ENCODE measurements at places on chromosomes 1 and 21.

DNA sequence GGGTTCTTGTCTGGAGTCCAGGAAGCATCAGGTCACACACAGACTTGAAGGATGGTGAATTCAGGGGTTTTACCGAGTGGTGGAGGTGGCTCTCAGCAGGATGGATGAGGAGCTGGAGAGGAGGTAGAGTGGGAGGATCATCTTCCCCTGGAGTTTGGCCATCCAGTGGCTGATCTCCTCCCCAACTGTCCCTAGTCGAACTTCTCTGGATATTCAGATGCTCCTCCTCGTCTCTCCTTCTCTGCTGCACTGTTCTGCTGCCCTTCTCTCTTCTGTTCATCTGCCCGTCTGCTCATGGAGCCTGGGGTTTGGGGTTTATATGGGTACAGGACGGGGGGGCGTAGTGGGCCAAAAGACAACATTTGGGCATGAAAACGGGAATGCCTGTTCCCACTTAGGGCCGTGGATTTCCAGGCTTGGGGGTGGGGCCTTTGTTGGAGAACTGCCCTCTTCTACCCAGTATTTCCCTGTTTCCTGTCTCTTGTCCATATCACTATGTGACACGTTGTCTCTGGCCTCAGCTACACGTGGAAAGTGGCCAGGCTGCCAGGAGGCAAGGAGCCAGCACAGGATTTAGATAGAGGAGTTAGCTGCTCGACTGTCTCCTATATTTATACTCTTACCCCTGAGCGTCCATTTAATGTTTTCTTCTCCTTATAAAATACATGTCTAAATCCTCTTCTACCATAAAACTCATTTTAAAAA, 76.7 kb downstream of the SIPA1L2 start:
- no peak for DNase-seq

DNA sequence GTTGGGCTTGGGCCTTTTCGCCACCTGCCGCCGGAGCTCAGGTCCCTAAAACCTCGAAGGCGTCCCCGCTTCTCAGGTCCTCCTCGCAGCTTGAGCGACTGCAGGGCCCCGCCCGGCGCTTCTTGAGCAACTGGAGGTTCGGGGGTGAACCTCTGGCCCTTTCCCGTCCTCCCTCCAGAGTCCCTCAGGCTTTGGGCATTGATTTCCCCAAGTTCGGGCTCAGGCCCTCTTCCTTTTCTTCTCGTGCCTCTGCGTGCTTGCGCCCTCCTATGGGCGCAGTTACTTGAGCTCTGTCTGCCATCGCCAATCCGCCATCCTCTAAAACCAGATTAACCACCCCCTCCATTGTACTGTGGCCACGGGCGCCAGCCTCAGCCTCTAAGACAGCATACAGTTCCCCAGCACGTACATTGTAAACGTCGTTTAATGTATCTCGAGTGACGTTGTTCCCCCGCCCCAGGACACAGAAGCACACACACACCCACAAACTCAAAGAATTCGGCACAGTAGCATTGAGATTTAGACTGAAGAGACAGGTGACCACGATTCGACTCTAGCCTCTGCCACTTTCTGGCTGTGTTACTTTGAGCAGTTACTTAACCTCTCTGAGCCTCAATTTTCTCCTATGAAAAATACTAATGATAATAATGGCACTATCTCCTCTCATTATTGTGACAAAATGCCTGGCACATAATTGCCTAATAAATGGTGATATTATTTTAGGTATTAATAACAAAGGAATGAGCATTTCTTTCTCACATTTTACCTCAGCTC, 22.6 kb downstream of the BTG2 start:
- DNase-seq = peak; percentile 68

DNA sequence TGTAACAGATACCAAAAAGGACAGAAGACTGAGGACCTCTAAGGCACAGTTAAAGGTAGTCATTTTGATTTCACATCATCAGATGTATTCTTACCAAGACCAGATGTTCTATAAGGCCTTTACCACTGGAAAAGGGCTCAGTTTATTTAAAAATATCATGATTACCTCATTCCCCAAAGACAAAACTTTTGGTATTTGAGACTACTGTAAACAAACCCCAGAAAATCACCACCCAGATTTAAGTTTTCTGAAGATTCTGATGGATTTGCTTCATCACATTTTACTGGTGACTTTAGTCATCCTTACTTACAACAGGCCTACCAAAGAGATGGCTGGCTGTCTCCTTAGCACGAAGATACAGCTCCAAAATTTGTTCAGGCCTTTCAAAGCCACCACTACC, 8.3 kb downstream of the ENAH start:
- DNase-seq = no peak

- no peak for DNase-seq
Observed at GRCh38 chr1:162498496-162498810, 835 bp downstream of the UHMK1 start.

- DNase-seq = no peak
Observed at GRCh38 chr1:207691841-207692240, 46.9 kb downstream of the CR1L start.

DNA sequence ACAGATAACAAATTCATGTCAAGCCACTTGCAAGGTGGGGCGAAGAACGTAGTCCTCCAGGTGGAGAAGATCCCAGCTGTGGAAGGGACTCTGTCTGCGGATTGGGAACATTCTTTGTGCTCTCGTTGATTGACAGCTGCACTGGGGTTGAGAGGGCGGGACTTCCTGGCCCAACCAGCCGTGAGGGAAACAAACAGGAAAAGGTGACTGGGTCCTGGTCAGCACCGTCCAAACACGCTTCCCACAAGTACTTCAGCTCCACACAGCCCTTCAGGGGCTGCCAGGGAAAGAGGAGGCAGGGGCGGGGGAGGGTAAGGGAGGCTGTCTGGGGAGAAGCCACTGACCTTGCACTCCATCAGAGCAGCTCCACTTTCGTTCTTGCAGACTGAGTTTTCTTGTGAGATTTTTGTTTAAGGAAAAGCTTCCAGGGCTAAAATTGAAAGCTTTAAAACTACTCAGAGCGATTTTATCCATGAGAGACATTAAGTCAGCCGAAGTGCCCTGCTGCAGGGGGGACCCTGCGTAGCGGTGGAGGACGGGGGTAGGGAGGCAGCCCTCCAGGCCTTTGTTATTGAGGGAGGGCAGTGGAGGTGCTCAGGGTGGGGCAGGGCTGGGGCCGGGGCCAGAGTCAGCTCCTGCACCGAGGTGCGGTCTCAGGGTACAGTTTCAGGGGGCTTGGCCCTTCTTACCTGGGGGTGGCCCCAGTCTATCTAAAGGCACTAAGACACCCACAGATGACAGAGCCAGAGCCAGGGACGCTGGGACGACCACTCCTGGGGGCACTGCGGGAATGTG, 21.6 kb upstream of the STUM start:
- DNase-seq = no peak

GRCh38 chr1:184959626-184960025, 14.7 kb downstream of the NIBAN1 start:
- DNase-seq = no peak

GRCh38 chr1:1895060-1895418, 4.2 kb upstream of the GNB1 start:
- no peak for DNase-seq

DNA sequence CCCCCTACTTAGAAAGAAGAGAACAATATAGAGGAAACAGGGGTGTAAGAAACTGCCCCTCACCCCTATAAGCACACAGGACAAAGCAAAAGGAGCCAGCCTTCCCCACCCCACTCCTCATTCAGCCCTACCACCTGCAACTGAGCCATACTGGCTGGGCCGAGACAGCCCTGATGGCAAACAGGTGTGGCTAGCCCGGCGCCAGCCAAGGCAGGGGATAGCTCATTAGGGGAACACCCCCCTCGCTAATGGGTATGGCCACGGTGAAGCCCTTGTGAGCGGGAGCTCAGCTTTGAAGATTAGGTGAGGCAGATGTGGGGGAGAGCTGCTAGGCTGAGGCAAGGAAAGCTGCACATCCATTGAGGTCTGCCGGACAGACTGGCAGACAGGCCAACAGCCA, 65.5 kb downstream of the ERI3 start:
- DNase-seq = no peak

All from RWPE2 (cell line).